Hematopoietic multipotent progenitor cell treated with erythropoietin and hydrocortisone succinate and interleukin-3 and kit ligand, for 4 days (in vitro differentiated cells): ENCODE measurements at places on chromosomes 3 and 15.
A peak's percentile ranks its signal among the peaks of the same experiment; 100 is the strongest.

DNA sequence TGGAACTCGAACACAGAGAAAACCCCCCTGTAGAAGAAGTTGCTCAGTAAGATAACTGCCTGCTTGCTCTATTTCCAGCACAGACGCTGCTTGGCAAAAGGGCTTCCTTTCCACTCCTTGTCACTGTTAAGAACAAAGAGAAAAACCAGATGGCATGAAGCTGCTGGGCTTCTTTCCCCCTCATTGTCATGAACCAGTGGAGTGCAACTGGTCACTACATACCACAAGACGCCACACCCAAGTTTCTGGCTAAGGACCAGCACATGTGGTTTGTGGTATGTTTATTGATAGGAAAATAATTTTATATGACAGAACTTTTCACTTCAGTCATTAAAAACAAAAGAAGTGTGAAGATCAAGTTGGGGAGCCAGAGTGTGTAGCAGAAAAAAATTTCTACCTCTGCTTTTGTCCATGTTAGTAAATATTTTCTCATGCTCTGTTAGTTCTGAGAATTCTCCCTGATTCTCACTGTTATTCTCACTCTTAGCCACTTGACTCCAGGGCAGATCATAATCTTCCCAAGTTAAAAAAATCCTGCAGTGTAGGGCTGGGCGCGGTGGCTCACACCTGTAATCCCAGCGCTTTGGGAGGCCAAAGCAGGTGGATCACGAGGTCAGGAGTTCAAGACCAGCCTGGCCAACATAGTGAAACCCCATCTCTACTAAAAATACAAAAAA is 37.9 kb downstream of the CLK3 start:
- DNase-seq, result peak; percentile 95

- no peak for DNase-seq
Observed at GRCh38 chr15:29045717-29046116, 159.9 kb downstream of the APBA2 start.

- DNase-seq, result no peak
Observed at GRCh38 chr3:24810881-24811280, 316.2 kb upstream of the THRB start.

GRCh38 chr3:196399485-196399945 is 32.7 kb downstream of the UBXN7 start:
- DNase-seq, result peak; percentile 73

- DNase-seq, result peak; percentile 15
Observed at GRCh38 chr3:9077029-9077428, 113.8 kb upstream of the RAD18 start.

DNA sequence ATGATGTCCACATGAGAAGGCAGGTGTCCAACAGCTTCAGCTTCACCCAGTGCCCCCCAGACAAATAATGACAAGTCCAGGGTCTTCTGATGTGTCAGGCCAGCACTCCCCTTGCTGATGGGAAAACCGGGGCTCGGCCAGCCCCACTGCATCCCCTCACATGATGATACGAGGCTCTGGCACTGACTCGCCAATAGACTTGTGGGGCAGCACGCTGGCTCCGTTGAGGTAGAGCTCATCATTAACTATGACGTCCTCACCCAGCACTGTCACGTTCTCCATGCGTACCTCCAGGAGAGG is 2.1 kb upstream of the AMIGO3 start:
- no peak for DNase-seq

DNA sequence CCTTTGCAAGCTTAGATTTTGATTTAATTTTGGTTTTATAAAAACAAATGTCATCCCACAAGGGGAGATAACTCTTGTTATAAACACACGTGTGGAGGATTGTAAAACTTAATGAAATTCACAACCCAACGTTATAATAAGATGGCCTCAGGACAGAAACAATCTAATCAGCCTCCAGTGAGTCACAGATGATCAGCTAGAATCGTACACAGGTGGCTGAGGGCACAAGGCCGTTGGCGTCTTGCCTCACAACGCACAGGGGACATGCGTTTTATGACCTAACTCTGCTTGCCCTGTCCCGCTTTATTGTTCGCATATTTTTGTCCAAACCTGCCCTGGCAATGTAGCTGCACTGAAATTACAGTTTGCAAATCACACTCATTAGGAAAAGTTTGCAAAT is 121.9 kb upstream of the PDZRN3 start:
- DNase-seq, result no peak

DNA sequence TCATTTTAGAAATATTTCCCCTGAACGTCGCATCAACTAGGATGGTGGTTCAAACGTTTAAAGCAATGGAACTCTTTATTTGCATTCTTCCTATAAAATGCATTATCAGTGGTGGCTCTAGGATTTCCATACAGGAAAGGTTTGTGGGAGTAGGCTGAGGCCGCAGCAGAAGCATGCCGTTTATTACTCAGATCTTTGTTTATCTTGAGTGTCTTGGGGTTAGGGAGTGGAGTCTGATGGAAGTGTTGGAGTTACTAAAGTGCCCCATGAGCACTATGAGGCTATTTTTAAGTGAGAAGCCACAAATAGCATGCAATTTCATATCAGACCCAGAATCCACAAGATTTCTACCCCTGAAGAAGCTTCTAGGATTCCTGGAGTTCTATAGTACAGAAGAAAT is 26.2 kb downstream of the ATOSA start:
- no peak for DNase-seq

DNA sequence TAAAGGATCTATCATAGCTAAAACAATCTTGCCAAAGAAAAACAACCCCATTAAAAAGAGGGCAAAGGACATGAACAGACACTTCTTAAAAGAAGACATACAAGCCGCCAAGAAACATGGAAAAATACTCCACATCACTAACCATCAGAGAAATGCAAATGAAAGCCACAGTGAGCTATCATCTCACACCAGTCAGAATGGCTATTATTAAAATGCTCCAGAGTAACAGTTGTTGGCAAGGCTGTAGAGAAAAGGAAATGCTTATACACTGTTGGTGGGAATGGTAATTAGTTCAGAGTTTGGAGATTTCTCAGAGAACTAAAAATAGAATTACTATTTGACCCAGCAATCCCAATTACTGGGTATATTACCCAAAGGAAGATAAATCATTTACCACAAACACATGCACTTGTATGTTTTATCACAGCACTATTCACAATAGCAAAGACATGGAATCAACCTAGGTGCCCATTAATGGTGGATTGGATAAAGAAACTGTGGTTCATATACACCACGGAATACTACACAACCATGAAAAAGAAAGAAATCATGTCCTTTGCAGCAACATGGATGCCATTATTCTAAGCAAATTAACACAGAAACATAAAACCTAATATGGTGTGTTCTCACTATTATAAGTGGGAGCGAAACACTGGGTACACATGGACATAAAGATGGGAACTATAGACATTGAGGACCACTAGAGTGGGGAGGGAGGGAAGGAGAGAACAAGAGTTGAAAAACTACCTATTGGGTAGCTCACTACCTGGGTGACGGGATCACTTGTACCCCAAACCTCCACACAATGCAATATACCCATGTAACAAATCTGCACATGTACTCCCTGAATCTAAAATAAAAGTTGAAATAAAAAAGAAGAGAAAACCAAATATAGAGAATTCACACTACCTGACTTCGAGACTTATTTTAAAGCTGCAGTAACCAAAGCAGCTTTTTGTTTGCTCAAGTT is 32.6 kb downstream of the ITGA11 start:
- DNase-seq, result no peak

GRCh38 chr15:77633134-77633912 is 611 bp upstream of the LINGO1 start:
- DNase-seq, result peak; percentile 87

GRCh38 chr3:20552605-20553275 is 366.7 kb upstream of the SGO1 start:
- DNase-seq, result no peak

DNA sequence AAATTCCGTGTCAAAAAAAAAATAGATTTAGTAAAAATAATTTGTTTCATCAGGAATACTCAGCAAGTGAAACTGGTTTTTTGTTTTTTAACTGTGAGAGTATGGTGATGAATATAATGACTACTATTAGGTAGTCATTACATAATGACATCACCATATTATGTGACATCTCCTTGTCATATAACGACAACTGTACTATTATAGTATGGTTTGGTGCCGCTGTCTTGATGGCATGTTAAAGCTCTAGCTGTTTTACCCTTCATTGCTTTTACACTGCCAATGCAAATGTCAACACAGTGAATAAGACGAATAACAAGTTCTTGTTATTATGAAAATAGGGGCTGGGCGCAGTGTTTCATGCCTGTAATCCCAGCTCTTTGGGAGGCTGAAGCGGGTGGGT is 45.6 kb upstream of the FAH start:
- DNase-seq, result no peak

DNA sequence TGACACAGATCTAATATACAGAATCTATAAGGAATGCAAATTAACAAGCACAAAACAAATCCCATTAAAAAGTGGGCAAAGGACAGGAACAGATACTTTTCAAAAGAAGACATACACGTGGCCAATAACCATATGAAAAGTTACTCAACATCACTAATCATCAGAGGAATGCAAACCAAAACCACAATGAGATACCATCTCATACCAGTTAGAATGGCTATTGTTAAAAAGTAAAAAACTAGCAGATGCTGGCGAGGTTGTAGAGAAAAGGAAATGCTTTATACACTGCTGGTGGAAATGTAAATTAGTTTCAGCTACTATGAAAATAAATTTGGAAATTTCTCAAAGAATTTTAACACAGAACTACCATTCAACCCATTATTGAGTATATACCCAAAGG is 50.7 kb downstream of the ADAMTS17 start:
- peak; percentile 12 for DNase-seq

GRCh38 chr15:50113187-50113505 is 5.9 kb downstream of the ATP8B4 start:
- DNase-seq, result peak; percentile 78
